Hippocampal formation (tissue), 2 donors: ENCODE measurements at places on chromosomes 2 and 18.

DNA sequence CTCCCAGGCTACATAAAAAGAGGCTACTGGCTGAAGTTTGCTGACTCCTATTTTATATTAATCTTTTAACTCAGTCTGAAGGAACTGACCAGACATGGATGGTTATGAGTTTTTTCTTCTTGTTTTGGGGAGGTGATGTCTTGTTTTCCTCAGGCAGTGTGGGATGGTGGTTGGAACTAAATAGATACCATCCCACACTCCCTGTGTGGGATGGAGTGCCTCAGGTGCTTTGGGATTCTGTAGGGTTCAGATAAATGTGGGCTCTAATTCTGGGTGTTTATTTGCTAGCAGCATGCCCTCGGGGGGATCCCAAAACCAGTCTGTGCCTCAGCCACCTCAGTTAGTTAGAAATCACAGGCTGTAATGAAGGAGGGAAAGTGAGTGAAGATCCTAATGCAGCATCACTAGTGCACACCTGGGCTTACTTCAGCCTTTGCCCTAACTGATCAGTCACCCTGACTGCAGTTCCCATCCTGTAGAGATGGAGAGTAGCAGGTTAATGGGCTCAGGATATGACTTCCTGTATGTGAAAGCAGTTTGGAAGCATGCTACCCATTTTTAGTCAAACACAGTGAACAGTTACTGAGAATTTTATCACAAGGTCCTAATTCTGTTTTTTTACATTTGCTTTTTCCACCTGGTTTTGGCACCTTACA, 132.2 kb downstream of the SPTBN1 start:
- no peak for DNase-seq

- DNase-seq: no peak
These were observed 16.3 kb upstream of the PKDCC start for GRCh38 chr2:42031281-42032223.

- no peak for DNase-seq
These were observed 122.3 kb downstream of the MRO start for GRCh38 chr18:50697509-50697908.

DNA sequence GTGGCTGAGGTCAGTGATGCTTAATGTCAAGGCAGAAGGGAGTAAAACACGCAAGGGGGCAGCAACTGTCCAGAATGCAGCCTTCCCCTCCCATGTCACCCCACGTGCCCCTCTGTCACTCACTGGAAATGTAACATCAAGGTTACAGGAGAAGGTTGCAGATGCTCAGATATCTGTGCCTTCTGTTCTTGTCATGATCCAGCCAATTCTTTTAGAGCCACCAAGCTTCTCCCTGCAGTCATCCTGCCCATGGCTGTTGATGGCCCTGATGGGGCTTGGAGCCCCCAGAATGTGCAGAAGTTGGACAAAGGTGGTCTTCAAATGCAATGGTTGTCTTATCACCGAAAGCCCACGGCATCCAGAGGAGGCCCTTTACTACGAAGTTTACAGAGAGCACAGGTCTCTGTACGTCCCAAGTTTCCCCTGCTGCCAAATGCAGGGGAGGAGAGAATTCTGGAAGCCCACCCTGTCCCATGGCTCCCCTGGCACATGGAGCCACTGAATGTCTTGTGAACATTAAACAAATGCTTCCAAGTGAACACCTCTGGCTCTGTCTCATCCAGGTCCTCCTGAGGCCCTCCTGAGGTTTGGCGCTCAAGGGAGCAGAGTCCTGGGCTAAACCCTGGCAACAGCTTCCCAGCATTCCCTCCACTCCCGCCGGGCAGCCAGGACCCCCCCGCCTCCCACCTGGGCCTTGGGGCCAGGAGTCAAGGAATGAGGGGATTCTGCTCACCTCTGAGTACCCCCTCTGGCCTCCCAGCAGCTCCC, 4.5 kb upstream of the GPR55 start:
- no peak for DNase-seq

DNA sequence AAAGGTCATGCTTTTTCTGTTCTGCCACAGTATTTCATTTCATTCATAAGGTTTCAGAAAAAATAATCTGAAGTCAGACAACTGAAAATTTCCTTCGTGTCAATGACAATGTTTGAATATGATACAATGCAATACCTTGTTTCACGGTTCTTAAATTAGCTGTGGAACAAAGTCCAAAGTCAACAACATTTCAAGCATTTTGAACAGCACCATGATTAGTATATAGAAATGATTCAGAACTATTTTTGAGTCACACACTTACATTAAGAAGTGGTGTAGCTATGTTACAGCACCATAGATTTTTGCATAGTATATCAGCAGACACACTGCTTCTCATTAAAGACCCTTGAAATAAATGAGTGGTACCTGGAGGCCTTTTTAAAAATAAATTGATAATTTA, 178.3 kb upstream of the DSEL start:
- no peak for DNase-seq

DNA sequence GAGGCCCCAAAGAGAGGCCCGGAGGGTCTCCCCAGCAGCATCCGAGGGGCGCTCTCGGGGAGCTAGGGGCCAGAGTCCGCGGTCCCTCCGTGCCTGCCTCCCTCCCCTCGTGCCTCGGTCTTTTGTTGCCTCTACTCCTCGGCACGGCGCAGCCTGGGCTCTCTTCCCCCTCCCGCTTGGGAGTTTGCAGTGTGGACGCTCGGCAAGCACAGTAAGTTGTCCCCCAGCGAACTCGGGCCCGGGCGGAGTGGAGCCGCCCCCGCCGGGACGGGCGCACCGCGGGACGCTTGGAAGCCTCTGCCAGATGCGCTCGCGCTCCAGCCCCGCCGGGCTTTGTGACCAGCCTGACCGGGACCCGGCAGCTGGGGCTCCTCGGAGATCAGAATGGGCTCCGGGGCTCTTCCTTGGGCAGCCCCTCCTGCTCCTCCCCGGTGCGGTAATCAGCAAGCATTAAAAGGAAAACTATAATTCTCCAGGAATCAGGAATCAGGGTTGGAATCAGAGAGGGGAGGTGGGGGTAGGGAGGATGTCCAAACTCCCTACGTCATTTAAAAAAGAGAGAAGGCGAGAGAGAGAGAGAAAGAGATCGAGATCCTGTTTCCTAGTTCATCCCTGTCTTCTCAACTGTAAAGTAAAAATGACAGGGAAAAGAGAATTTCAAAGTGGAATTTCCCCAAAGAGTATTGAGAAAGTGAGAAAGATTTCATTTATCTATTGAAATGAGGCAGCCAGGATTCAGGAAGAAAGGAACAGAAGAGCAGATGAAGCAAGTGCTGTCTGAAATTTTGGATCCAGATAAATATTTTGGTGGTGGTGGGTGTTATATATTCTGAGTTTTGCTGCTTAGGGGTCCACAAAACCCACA, 786 bp upstream of the TMEM200C start:
- no peak for DNase-seq

GRCh38 chr2:178088774-178089270, 16.2 kb upstream of the PDE11A start:
- no peak for DNase-seq

- DNase-seq: no peak
These were observed 5.4 kb upstream of the MRPS9 start for GRCh38 chr2:105032476-105032875.

- DNase-seq: no peak
These were observed 165.2 kb downstream of the TDRD15 start for GRCh38 chr2:21288739-21289520.

DNA sequence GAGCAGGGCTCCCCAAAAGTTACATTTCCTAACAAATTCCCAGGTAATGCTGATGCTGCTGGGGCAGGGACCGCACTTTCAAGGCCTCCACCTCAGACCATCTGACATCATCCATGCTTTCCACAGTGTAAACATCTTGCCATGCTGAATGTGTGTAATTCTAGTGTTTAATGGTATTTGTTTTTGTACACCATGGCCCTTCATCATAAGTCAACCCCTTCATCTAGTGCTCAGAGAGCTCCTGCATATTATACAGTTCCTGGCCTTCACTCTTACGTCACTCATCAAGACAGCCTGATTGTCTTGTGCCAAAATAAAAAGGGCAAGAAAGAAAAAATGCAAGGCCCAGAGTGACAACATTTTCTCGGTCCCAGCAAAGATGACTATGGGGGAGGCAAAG, 77.5 kb upstream of the ZFP36L2 start:
- no peak for DNase-seq

DNA sequence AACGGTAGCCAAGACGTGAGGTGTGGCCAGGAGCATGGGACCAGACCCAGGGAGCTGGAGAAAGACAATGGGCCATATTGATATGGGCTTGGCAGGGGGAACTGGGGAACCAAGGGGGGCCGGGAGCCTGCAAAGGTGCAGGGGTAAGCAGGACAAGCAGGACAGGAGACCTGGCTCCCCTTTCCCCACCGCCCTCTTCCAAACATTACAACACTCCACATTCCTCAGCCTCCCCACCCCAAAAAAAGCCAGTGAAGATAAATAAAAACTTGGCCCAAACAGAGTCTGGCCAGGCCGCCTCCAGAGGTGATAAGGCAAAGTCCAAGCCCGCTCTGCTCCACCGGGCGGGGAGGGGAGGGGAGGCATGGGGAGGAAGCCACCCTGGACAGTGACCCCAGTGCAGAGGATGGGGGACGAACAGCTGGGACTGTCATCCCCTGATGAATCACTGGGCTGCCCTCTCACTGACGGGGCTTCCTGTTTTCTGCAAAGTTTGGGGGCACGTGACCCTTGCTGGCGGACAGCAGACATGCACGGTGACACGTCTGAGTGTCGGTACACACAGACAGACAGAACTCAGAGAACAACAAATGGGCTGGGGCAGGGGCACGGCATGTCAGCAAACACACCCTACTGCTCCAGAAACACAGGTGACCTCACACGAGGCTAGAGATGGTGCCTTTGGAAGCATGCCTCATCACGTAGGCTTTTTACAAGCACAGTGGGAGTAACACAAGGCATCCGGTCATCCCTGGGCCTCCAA, 100.2 kb downstream of the TNS1 start:
- DNase-seq: no peak

GRCh38 chr2:192487636-192488035, 292.9 kb upstream of the TMEFF2 start:
- no peak for DNase-seq

DNA sequence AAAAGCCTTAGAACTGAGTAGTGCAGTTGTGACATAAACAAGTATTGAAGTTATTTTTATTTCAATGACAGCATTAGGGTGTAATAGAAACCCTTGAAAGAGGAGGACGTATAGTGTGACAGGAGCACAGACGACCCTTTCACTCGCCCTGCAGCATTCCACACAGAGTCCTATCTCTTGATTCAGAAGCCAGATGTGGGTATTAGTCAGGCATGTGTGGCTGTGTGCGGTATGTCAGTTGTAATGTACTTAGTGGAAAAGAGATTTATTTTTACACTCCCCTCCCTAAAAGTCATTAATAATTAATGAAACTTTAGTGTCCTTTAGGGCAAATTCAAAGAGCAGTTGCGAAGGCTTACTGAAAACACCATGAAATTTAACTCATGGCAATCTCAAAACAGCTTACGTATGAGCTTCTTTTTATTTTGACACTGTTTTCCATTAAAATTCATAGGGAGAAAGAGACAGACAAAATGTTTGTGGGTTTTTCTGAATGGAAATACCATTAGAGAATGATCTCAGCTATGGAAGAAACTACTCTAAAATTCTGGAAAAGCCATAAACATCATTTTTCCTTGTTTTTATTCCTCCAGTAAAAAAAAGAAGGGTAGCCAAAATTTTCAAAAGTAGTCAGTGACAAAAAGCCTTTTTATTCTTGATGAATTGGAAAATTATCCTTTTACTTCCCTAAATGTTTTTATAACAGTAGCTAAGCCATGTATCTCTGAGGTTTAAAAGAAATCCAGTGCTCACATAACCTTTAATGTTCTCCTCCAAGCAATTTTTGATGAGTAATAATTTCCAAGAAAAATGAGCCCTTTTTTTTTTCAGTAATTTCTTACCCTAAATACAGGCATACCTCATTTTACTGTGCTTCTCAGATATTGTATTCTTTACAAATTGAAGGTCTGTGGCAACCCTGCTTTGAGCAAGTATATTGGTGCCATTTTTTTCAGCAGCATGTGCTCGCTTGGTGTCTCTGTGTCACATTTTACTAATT, 84.0 kb upstream of the DSEL start:
- no peak for DNase-seq

- DNase-seq: no peak
These were observed 27.2 kb downstream of the ACAA2 start for GRCh38 chr18:49786019-49786720.

- no peak for DNase-seq
These were observed 288.6 kb downstream of the PTPRM start for GRCh38 chr18:7855671-7856070.

- DNase-seq: no peak
These were observed 101.9 kb upstream of the RAB12 start for GRCh38 chr18:8507361-8507760.

DNA sequence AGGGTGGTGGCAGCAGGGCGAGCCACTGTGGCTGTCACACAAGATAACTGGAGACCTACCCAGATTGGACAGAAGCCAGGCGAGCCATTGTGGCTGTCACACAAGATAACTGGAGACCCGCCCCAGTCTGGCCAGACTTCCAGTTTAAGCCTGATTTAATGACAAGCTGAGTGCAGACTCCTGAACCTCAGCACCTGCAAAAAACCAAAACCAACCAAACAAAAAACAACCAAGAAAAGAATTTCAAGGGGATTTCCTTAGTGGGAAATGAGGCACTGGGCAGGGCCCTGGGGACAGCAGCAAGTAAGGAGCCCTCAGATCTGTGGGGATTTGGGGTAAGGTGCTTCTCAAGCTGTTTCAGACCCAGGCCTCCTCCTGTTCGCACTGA, 95.2 kb upstream of the BOD1L2 start:
- DNase-seq: no peak

- no peak for DNase-seq
These were observed 776.8 kb upstream of the ACVR2A start for GRCh38 chr2:147068071-147068470.

DNA sequence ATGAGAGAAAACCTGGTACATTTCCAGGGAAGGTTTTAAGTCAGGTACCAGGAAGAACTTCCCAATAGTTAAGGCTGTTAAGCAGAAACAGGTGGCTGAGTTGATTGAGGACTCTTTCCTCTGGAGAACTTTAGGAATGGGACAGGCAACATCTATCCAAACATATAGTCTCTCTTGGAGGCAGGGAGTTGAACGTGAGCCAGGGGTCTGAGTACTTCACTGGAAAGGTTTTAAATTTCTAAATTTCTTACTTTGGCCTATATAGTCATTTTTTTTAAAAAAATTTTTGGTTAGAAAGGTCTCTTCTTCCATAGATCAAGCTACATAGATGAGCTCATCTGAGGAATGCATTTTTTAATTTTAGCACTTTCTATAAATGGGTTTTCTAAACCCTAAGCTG, 261.4 kb upstream of the TCF4 start:
- no peak for DNase-seq

GRCh38 chr2:189997016-189997415, 65.5 kb downstream of the MSTN start:
- DNase-seq: no peak

GRCh38 chr2:55712477-55713060, 18.9 kb upstream of the PNPT1 start:
- DNase-seq: no peak

GRCh38 chr2:129744649-129745048, 234.8 kb upstream of the RAB6C start:
- DNase-seq: no peak

DNA sequence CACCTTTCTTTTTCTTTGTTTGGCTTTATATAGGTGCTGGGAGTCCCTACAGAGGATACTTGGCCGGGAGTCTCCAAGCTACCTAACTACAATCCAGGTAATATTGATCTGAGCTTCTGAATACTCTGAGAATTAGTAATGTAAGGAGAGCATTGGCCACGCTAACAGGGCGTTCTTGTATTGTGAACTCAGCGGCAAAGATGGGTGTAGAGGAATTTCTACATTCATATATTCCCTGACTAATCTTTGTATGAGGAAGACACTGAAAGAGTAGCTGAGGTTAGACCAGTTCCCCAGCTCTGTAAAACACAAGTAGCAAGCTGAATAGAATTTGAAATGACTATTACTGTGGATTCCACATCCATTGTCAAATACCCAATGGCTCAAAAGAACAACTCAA, 48.5 kb downstream of the CDK15 start:
- no peak for DNase-seq
